ENCODE measurements at places on chromosomes 13 and 19.

GRCh38 chr19:4228765-4229178 is 551 bp upstream of the EBI3 start:
- DNase-seq = no peak

DNA sequence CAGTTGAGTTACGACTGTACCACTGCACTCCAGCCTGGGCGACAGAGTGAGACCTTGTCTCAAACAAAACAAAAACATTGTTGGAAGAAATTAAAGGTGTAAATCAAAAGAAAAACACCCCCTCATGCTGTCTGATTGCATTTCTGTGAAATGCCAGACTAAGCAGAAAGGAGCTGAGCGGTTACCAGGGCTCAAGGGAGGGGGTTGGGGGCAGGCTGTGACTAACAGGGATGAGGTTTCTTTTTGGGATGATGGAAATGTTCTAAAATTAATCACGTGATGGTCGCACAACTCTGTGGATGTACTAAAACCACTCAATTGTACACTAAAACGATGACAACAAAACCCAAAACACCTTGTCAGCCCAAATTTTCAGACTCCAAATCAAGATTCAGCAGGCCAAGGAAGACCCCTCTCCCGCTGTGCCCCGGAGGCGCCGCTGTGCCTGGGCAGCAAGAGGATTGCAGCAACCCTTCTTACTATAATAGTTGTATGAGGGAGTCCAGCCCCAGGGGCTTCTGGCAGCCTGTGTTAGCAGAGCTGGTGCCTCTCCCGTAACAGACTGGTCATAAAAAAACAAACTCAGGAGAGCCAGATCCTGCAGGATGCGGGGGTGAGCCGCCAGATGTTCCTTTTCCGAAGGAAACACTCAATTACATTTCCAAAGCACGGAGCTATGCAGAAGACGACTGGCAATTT is 20.9 kb downstream of the CAPS start:
- no peak for DNase-seq

DNA sequence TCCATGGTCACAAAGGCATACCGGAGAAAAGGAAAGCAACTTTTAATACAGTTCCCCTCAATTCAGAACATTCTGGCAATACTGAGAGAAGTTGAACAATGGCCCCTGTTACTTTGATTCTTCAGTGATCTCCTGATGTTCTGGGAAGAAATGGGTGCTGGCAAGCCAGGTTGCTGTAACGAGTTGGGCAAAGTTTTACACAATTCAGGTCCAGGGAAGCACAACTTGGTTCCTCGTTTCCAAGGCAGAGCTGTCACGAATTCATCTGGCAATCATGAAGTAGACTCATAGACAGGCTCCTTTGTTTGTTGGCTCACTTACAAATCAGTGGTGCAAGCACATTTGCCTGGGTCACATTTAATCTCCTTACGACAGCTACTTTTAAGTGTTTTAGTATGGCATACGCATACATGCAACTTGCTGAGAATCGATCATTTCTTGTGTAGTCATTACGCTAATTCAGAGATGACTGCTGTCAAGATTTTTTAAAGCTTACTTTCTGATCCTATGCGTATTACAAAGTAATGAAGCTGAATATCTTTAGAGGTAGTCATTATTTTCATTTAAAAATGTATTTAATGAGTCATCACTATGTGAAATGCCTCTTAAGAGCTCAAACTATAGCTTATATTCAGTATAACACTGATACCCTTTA is 174.7 kb downstream of the GPC5 start:
- no peak for DNase-seq

- no peak for DNase-seq
These were observed 10.4 kb downstream of the DACH1 start for GRCh38 chr13:71856548-71857043.

DNA sequence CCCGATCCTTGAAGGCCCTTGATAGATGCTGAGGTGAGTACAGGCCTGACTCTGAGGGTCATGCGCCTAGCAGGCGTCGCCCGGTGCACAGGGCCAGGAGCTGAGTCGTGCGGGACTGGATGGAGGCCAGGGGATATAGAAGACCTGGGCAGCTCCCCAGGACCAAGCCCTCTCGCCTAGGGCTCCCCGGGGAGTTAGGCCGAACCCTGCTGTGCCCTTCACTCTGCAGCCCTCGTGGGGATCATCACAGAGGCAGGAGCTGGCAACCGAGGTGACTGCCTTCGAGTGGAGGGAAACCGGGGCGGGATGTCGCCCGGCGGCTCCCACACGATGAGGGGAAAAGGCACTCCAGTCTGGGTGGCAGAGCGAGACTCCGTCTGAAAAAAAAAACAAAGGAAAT is 11.7 kb downstream of the CSNK1G2 start:
- no peak for DNase-seq

DNA sequence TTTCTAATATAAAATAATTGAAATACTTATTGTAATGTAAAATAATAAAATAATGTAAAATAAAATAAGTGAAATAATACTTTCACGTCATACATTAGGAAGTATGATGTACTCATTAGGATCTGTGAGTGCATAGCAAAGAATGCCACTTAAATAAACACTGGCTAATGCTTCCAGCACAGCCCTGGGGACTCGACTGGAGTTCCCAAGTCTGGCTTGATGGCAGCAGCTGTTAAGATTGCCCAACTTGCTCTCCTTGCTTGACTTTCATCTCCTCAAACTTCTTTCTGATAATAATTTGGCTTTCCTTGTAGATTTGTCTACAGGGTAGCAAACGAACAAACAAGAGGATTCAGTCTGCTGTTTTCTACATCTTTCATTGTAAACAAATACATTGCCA is 191.9 kb downstream of the COG6 start:
- DNase-seq = no peak

GRCh38 chr19:19615086-19615485 is 3.4 kb downstream of the PBX4 start:
- peak; percentile 63 for DNase-seq

DNA sequence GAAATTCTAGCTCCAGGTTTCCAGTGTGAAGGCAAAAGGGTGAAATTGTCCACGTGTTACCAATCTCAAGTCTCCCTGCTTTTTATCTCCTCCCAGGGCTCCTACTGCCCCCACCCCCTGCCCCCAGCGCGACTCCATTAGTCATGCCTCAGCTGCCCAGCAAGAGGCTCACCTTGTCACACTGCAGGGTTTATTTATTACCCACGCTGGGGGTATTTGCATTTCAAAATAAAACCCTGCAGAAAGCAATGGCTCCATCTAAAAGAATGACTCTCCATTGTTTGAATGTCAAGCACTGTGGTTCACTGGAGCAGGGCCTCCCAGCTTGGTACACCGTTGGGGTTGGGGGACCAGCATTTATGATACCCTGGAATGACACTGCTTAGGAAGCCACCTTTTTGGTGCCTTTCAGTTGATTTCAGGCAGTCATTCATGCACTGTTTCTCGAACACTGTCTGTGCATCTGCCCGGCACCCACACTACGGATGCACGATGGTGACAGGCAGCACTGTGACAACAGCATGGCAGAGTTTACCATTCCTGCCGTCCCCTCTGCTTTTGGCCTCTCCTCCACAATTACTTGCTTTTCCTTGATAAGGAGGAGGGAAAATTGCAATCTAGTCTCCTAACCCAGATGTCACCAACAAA is 9.9 kb upstream of the POP4 start:
- DNase-seq = no peak
